WTC11 (cell line): ENCODE measurements at places on chromosomes 4 and X. TPM values are rescaled to one million over a fixed set of nuclear protein-coding genes. Genes with fewer than 3 reads are reported as not detected.

DNA sequence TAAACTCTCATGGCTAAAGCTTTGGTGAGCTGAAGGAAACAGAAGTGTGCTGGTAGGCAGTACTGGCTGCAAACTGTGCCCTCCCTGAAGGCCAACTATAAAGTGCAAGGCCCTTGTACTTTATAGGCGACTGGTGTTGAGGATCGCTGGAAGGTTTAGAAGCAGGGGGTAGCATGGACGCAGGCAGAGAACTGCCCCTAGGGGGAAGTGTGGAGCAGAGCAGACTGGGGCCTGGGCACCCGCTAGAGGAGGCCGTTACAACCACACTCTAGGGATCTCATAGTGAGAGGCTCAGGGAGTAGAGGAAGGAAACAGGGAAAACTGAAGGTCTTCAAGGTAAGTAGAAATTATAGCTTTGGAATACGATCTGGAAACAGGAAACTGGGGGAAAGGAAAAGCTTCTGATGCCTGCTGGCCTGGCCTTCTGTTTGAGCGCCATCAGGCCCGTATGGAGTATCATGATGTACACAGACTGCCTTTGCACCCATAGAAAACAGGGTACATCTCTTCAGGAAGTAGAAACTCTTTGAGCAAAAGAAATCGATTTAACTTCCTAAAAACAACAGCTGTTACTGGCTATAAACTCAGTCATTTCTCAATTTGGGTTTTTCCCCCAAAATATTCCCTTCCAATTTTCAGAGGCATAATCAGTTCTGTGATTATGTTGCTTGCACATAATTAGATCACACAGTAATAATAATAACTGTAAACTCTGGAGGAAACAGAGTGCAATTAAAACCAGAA is 23.9 kb upstream of the TMSB4X start:
- DNase-seq: peak; percentile 71

TRAPPC11 gene
- 30.0 to 35.9 TPM (median 33.6 TPM) in 3 replicates for total RNA-seq

DNA sequence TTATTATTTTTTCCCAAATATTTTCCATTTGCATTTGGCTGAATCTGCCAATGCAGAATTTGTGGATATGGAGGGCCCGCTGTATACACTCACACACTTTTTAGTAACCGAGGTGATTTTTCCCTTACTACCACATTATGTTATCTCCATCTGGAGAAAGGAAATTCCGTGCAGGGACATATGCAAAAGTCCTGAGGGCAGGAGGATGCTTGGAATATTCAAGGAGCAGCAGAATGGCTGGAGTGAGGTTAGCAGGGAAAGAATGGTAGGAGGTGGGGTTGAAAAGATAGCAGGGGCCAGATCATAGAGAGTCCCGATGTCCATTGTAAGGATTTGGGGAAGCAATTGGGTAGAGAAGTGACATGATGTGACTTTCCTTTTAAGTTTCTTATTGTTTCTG is 11.5 kb upstream of the RNF212 start:
- no peak for DNase-seq

GRCh38 chr4:154435895-154436294 is 55.7 kb downstream of the DCHS2 start:
- DNase-seq: no peak

- no peak for DNase-seq
Observed at GRCh38 chr4:5988086-5988845, 30.0 kb downstream of the C4orf50 start.

TRIM75 gene
- not detected in 3 replicates for total RNA-seq

- no peak for DNase-seq
Observed at GRCh38 chrX:124887572-124887971, 432.1 kb upstream of the TEX13C start.

- no peak for DNase-seq
Observed at GRCh38 chr4:55326629-55327028, 19.4 kb upstream of the SRD5A3 start.

CA5B gene
- 7.3 to 9.0 TPM (median 7.9 TPM) in 3 replicates for total RNA-seq

- no peak for DNase-seq
Observed at GRCh38 chrX:148582353-148582752, 81.9 kb downstream of the AFF2 start.

DNA sequence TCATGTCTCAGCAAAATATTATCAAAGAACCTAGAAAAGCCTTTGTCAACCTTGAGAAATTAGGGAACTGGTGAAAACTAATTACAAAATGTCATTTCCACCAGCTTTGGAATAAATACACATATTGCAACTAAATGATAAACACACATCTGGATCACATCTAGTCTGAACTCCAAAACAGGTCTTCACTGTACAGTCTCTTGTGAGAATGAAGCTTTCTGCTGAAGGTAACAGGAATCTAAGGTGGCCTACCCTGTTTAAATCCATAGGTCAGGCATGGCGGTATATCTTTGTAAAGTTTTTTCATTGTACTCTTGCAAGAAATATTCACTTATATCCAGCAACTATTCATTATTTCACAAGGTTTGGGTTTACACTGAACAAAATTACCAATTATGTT is 1.7 kb downstream of the SH3D19 start:
- no peak for DNase-seq
